ENCODE measurements at places on chromosomes 3 and 15.
A peak's percentile ranks its signal among the peaks of the same experiment; 100 is the strongest.

GRCh38 chr3:99997293-99997692 is 117.0 kb downstream of the FILIP1L start:
- DNase-seq = no peak

- DNase-seq = peak; percentile 11
These were observed 98.6 kb downstream of the MECOM start for GRCh38 chr3:169564883-169565282.

GRCh38 chr3:106114848-106115247 is 246.0 kb upstream of the CBLB start:
- DNase-seq = peak; percentile 71

DNA sequence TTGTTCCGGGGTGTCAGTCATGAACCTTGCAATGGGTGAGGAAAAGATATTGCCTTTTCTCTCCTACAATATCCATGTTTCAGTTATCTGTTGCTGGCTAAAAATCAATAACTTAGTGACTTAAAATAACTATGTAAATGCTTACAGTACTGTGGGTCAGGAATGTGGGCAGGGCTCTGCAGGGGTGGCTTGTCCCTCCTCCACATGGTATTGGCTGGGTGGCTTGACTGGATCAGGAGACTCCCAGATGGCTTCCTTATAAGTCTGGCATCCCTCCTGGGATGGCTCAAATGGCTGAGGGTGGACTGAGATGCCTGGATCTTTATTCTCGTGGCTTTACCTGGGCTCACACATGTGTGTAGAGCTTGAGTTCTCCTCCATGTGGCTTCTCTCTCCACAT is 47.5 kb downstream of the GTPBP8 start:
- DNase-seq = no peak

- peak; percentile 34 for DNase-seq
These were observed 959 bp downstream of the ZNF592 start for GRCh38 chr15:84749111-84749991.

DNA sequence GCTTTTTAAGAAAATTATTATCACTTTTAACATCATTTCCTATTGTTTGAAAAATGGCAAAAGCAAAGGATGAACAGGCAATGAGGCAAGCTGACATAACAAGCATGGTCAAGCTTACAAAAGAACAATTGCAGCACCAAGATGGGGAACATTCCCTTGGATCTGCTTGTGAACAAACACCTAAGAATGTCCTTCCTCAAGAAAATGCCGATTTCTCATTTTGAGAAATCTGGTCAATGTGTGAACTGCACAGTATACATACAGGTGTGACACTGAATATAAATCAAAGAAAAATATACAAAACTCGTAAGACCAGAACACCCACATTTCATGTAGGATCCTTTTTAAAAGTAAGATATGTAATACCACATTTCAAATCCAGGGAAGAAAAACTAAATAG is 58.9 kb downstream of the LRRFIP2 start:
- no peak for DNase-seq

DNA sequence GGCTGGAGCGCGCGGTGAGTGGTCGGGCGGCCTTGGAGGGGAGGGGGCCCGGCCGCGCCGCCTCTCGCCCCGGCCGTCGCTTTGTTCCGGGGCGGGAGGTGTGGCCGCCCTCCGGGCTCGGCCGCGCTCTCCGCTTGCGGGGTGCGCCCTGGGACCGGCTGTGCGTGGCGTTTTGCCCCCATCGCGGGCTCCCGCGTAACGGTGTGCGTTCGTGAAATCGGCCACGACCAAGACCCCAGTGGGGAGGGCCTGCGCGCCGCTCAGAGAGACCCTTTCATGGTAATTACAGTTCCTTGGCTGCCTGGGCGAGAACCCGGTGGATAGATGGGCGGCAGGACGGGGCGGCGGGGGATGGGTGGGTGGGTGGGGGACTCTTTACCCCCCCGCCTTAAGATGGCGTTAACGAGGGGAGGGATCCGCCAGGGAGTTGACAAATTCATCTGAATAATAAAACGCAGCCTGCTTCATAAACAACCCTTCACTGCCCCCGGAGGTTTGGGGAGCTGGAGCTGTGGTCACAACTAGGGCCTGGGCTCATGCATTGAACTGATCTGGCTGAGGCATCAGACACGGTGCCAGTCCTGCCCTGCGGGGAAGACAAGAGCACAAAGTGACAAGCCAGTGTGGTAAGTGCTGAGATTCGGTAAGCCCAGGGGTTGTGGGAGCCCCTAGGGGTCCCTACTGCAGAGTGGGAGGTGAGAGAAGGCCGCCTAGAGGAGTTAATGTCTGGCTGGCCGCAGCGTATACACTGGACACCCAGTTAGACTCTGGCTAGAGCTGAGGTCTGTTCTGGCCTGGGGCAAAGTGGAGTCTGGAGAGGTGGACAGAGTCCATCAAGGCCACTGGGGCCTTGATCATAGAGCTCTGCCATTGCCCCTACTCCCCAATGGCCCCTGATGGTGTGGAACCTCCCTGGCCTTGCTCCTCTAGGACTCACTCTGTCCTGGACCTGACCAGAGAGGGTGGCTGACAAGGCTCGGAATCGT is 668 bp downstream of the MRAS start:
- DNase-seq = peak; percentile 22

- DNase-seq = no peak
These were observed 60.5 kb upstream of the KY start for GRCh38 chr3:134711284-134711683.
